ENCODE measurements at places on chromosomes 12 and 14. TPM values are rescaled to one million over a fixed set of nuclear protein-coding genes. Genes with fewer than 3 reads are reported as not detected.
A peak's percentile ranks its signal among the peaks of the same experiment; 100 is the strongest.

DNA sequence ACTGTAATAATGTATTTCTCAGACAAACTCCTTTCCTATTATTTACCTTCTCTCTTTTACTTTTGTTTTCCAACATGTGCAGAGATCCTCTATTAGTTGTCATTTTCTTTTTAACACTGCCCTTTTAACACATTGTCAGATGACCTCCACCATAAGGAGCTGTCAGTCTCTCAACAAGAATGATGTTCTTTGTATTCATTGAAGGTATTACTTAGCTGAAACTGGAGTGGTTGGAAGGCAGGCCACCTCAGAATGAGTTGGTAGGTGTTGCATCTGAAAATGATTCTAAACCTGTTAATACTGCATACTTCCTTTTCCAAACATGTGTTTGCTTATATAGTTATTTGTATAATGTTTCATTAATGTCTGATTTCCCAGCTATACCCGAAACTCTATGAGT is 16.9 kb downstream of the TMEM117 start:
- no peaks in the 10 kb centered on the region for H3K4me1 ChIP-seq
- no peak for DNase-seq
- no peaks in the 10 kb centered on the region for H3K27me3 ChIP-seq
- no peaks in the 10 kb centered on the region for H3K36me3 ChIP-seq

DNA sequence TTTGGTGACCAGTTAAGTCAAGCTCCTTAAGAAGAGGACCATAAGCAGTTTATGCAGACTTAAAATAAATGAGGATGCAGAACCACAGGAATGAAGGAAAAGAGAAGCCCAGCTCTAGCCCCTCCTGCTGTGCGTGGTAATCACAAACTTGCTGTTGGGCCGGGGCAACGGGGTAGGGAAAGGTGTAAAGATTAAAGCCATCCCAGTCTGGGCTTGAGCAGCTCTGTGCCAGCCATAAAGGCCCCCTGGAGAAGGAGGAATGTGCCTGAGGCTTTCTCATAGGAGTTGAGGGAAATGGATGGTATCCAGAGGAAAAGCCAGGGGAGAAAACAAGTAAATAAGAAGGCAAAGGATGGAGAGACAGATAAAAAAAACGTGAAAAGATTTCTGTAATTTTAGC is 25.1 kb downstream of the TEP1 start:
- H3K27me3 ChIP-seq: no peaks in the 10 kb centered on the region
- no peak overlapping the region for H3K27ac ChIP-seq
- H3K4me1 ChIP-seq: no peaks in the 10 kb centered on the region
- no peak for DNase-seq

DNA sequence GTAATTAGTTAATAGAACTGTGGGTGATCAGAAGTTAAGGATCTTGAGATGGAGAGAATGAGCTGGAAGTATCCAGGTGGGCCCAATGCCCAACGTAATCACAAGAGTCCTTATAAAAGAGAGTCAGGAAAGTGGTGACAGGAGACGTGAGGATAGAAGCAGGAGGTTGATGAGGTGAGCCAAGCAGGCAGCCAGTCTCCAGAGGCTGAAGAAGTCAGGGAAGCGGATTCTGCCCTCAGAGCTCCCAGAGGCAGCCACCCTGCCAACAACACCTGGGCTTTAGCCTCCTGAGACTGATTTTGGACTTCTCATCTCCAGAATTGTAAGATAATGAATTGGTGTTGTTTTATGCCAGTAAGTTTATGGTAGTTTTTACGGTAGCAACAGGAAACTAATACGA is 10.1 kb upstream of the SAV1 start:
- no peaks in the 10 kb centered on the region for H3K27me3 ChIP-seq
- DNase-seq: no peak
- H3K36me3 ChIP-seq: no peaks in the 10 kb centered on the region
- no peak overlapping the region for H3K4me3 ChIP-seq
- H3K4me1 ChIP-seq: no peaks in the 10 kb centered on the region

- H3K4me3 ChIP-seq: no peak overlapping the region
- H3K4me1 ChIP-seq: peaks cover 4% of the 10 kb centered on the region
- H3K36me3 ChIP-seq: no peaks in the 10 kb centered on the region
- DNase-seq: no peak
Observed at GRCh38 chr14:89533766-89534165, 116.7 kb upstream of the FOXN3 start.

DNA sequence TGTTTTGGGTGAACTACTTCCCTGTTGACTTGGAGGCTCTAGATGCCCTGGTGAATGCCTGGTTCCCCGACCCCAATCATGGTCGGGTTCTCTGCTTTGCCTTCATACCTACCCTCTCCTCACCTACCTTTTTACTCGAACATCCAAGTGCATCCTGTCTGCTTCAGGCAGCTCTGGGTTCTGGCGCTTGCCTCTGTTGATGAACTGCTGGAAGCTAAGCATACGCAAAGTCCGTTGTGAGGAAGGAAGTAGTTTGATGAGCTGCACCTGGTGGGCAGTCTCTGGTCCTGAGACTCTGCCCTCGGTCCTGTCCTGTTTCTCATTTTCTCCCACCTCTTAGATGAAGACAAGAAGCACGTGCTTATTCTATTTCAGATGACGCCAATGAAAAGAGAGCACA is 13.6 kb downstream of the KCNH3 start:
- H3K36me3 ChIP-seq: no peaks in the 10 kb centered on the region
- H3K27ac ChIP-seq: peak overlapping the region; percentile 67
- no peak overlapping the region for H3K4me3 ChIP-seq
- H3K4me1 ChIP-seq: no peaks in the 10 kb centered on the region
- H3K27me3 ChIP-seq: peaks cover under 1% of the 10 kb centered on the region

- no peak for DNase-seq
- H3K4me1 ChIP-seq: no peaks in the 10 kb centered on the region
- no peaks in the 10 kb centered on the region for H3K27me3 ChIP-seq
- H3K4me3 ChIP-seq: no peak overlapping the region
- H3K27ac ChIP-seq: no peak overlapping the region
- H3K36me3 ChIP-seq: no peaks in the 10 kb centered on the region
Observed at GRCh38 chr12:12704593-12705230, 8.7 kb upstream of the GPR19 start.

- no peak overlapping the region for H3K27ac ChIP-seq
- peaks cover 4% of the 10 kb centered on the region for H3K36me3 ChIP-seq
- H3K4me1 ChIP-seq: no peaks in the 10 kb centered on the region
- no peak overlapping the region for H3K4me3 ChIP-seq
Observed at GRCh38 chr12:87853448-87854003, 175.7 kb downstream of the C12orf50 start.

GRCh38 chr14:46344327-46344937 is 307.1 kb downstream of the RPL10L start:
- no peaks in the 10 kb centered on the region for H3K36me3 ChIP-seq
- no peak overlapping the region for H3K27ac ChIP-seq
- DNase-seq: no peak
- no peak overlapping the region for H3K4me3 ChIP-seq

PTPRO gene
- 2.5 TPM for total RNA-seq

DNA sequence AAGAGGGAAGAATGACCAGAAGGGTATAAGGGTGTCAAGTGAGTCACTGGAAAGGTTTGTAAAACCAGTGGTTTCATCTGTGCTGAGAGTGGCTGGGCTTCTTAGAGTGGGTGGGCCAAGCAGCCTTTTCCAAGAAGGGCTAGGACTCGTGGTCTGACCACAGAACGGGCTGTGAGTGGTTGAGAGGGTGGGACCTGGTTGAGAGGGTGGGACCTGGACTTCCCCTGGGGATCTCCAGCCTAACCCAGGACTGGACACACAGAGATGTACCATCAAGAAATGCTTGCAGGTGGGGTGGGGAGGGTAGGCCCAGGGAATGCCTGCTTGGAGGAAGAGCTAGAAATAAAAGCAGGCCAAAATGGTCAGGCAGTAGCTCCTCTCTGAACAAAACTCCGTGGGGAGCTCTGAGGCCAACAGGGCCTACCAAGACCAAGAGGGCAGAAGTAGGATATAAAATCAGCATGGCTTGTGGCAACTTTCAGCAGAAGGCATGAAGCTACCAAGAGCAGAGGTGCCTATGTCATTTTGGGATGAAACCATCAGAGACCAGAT is 140.5 kb downstream of the FOXN3 start:
- H3K4me3 ChIP-seq: no peak overlapping the region
- no peak overlapping the region for H3K27ac ChIP-seq
- H3K27me3 ChIP-seq: no peaks in the 10 kb centered on the region

GRCh38 chr12:58007875-58008274 is 66.5 kb downstream of the ATP23 start:
- DNase-seq: no peak
- no peak overlapping the region for H3K27ac ChIP-seq
- no peaks in the 10 kb centered on the region for H3K4me1 ChIP-seq
- H3K4me3 ChIP-seq: no peak overlapping the region
- H3K27me3 ChIP-seq: no peaks in the 10 kb centered on the region
- no peaks in the 10 kb centered on the region for H3K36me3 ChIP-seq

GRCh38 chr12:131281016-131281415 is 327.3 kb downstream of the ADGRD1 start:
- H3K27ac ChIP-seq: no peak overlapping the region
- H3K4me1 ChIP-seq: no peaks in the 10 kb centered on the region
- DNase-seq: no peak
- H3K36me3 ChIP-seq: no peaks in the 10 kb centered on the region

HOXC6 gene
- 4.0 TPM for total RNA-seq

- H3K4me1 ChIP-seq: no peaks in the 10 kb centered on the region
- H3K27ac ChIP-seq: no peak overlapping the region
- H3K27me3 ChIP-seq: no peaks in the 10 kb centered on the region
- DNase-seq: no peak
- no peak overlapping the region for H3K4me3 ChIP-seq
- no peaks in the 10 kb centered on the region for H3K36me3 ChIP-seq
Observed at GRCh38 chr12:5210179-5210922, 166.7 kb downstream of the KCNA5 start.

DNA sequence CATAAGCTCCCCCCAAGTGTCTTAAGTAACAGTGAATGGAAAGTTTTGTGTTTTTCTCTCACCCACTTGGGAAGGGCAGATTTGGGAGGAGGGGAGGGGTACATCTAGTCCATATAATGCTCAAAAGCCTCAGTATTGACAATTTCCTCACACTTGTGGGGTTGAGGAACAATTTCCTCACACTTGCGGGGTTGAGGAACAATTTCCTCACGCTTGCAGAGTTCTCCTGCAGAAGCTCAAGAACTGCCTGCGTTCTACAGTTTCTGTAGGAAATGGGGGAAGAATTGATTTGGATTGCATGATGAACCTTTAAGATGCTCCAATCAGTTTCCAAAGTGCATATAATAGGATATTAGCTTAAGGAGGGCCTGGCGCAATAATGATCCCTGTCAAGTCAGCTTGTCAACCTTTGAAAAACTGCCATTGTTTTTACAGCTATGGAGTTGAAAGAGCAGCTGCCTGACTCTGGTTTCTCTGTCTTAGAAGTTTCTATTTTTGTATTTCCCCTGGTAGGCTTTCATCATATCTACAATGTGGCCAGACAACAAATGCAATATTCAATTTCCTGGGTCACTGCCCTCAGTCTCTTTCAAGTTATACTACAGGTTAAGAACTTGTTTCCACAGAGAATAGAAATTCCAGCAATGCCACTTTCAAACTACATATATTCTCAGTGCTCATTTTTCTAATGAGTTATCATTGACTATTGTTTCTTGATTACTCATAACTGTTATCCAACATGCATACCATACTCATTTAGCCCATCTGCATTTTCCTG is 66.5 kb downstream of the PLEKHG7 start:
- no peak for DNase-seq
- no peaks in the 10 kb centered on the region for H3K36me3 ChIP-seq
- no peak overlapping the region for H3K27ac ChIP-seq
- H3K27me3 ChIP-seq: no peaks in the 10 kb centered on the region
- no peaks in the 10 kb centered on the region for H3K4me1 ChIP-seq
- no peak overlapping the region for H3K4me3 ChIP-seq

TAS2R46 gene
- total RNA-seq: 3.2 TPM

- no peaks in the 10 kb centered on the region for H3K36me3 ChIP-seq
- H3K27ac ChIP-seq: no peak overlapping the region
- no peak overlapping the region for H3K4me3 ChIP-seq
- no peaks in the 10 kb centered on the region for H3K27me3 ChIP-seq
- no peak for DNase-seq
Observed at GRCh38 chr12:63325757-63326156, 174.8 kb upstream of the AVPR1A start.

GRCh38 chr12:57615637-57616036 is 4.4 kb downstream of the ARHGEF25 start:
- no peaks in the 10 kb centered on the region for H3K36me3 ChIP-seq
- DNase-seq: no peak
- H3K27ac ChIP-seq: no peak overlapping the region
- H3K4me3 ChIP-seq: no peak overlapping the region
- H3K27me3 ChIP-seq: no peaks in the 10 kb centered on the region
- H3K4me1 ChIP-seq: no peaks in the 10 kb centered on the region

GRCh38 chr12:19642345-19642744 is 203.1 kb downstream of the AEBP2 start:
- H3K4me1 ChIP-seq: no peaks in the 10 kb centered on the region
- H3K36me3 ChIP-seq: no peaks in the 10 kb centered on the region
- H3K27me3 ChIP-seq: no peaks in the 10 kb centered on the region
- no peak for DNase-seq
- H3K27ac ChIP-seq: no peak overlapping the region
- no peak overlapping the region for H3K4me3 ChIP-seq

DNA sequence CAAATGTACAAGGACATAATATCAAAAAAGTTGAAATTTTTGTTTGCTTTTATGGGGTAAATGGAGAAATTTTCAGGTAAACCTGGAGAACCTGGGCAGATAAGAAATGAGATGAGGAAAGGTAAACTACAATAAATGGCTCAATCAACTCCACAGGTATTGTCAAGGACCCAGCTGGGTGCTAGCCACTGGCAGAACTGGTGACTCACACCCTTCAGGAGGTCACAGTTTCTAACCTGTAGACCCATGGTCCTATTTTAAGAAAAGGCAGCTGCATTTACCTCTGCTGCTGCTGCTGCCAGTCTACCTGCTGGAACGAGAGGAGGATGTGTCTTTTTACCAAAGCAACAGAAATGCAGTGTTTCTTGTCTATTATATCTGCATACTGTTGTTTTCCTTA is 226.6 kb downstream of the ALG10B start:
- H3K4me3 ChIP-seq: no peak overlapping the region
- no peak overlapping the region for H3K27ac ChIP-seq
- no peaks in the 10 kb centered on the region for H3K4me1 ChIP-seq
- H3K36me3 ChIP-seq: no peaks in the 10 kb centered on the region
- no peaks in the 10 kb centered on the region for H3K27me3 ChIP-seq
- DNase-seq: no peak

DNA sequence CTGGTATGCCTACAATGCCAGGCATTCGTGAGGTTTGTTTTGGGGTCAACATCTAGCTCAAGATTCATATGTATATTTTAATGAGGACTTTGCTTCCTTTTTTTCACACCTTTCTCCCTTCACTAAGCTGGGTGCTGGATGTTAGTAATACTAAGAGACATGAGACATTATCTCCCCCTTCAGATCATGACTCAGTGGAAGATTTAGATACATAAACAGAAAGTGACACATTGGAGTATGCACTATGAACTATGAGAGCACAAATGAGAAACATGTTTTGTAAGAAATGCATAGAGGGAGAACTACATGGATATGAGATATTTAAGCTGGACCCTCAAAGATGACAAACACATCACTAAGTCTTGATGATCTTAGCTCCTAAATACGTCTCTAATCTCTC is 286.3 kb downstream of the RPAP3 start:
- H3K36me3 ChIP-seq: no peaks in the 10 kb centered on the region
- no peaks in the 10 kb centered on the region for H3K27me3 ChIP-seq
- DNase-seq: no peak
- no peak overlapping the region for H3K27ac ChIP-seq
